ENCODE measurements at places on chromosomes 1 and 21. TPM values are rescaled to one million over a fixed set of nuclear protein-coding genes. Genes with fewer than 3 reads are reported as not detected.

Gene IFI16
- 0.36 TPM for total RNA-seq

DNA sequence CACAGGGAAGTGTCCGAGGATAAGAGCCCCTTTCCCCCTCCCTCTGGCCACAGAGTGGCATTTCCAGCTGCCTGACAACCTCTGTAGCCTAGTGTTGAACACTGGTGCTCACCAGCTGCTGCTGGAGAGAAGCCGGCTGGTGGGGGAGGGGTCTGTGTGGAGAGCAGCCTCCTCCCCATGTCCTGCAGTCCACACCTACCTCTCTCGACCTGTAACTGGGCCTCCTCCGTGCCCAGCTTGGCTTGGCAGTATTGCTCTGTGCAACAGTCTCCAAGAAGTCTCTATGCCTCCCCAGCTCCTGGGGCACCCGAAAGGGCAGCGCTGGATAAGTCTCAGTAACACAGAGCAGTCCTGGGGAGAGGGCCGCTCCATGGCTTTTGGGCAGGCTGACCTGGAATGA is 17.0 kb downstream of the PAPPA2 start:
- H3K27ac ChIP-seq: no peak overlapping the region
- no peaks in the 10 kb centered on the region for H3K4me1 ChIP-seq
- H3K27me3 ChIP-seq: no peaks in the 10 kb centered on the region
- no peak for DNase-seq
- H3K4me3 ChIP-seq: no peak overlapping the region
- no peaks in the 10 kb centered on the region for H3K36me3 ChIP-seq

GRCh38 chr1:218400624-218401023 is 55.5 kb downstream of the TGFB2 start:
- no peak for DNase-seq
- H3K27me3 ChIP-seq: no peaks in the 10 kb centered on the region
- H3K4me3 ChIP-seq: no peak overlapping the region
- H3K36me3 ChIP-seq: no peaks in the 10 kb centered on the region
- H3K4me1 ChIP-seq: peaks cover 22% of the 10 kb centered on the region

- DNase-seq: no peak
- H3K27ac ChIP-seq: no peak overlapping the region
- H3K27me3 ChIP-seq: peaks cover 5% of the 10 kb centered on the region
- H3K4me1 ChIP-seq: no peaks in the 10 kb centered on the region
- H3K4me3 ChIP-seq: no peak overlapping the region
Measured at GRCh38 chr1:47456250-47456649, 18.4 kb downstream of the FOXD2 start.

- no peak overlapping the region for H3K4me3 ChIP-seq
- DNase-seq: no peak
- H3K27ac ChIP-seq: no peak overlapping the region
- no peaks in the 10 kb centered on the region for H3K4me1 ChIP-seq
Measured at GRCh38 chr21:45115141-45115540, 40.8 kb downstream of the ADARB1 start.

GRCh38 chr1:14940285-14940870 is 213.2 kb upstream of the TMEM51 start:
- H3K4me3 ChIP-seq: no peak overlapping the region
- 0 out of 2 replicates have a peak, but pooled peaks cover 8% of the 10 kb centered on the region for H3K4me1 ChIP-seq
- H3K27ac ChIP-seq: no peak overlapping the region
- H3K27me3 ChIP-seq: no peaks in the 10 kb centered on the region
- no peaks in the 10 kb centered on the region for H3K36me3 ChIP-seq

DNA sequence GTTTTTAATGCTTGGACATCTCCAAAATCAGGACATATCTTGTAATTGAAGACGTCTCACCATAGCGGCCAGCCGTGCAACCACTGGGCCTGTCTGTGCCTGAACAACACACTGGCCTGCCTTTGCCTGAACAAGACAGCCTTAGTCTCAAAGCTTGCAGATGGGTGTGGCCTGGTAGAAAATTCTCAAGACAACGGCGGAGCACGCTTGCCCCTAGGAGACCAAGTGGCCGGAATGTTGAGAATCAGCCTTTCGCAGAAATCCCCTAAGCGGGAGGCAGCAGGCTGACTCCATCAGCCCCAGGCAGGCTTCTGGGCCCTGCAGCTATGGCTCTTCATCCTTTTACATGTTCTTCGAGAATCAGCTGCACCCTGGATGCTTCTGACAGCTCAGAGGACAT is 98.0 kb upstream of the C1orf174 start:
- H3K4me1 ChIP-seq: no peaks in the 10 kb centered on the region
- no peak overlapping the region for H3K4me3 ChIP-seq
- no peak overlapping the region for H3K27ac ChIP-seq
- no peaks in the 10 kb centered on the region for H3K27me3 ChIP-seq
- no peak for DNase-seq

- no peaks in the 10 kb centered on the region for H3K4me1 ChIP-seq
- DNase-seq: no peak
- no peak overlapping the region for H3K4me3 ChIP-seq
- H3K27ac ChIP-seq: no peak overlapping the region
- no peaks in the 10 kb centered on the region for H3K36me3 ChIP-seq
Measured at GRCh38 chr1:204190212-204191211, 5.8 kb downstream of the KISS1 start.

GRCh38 chr21:14687268-14687625 is 141.1 kb upstream of the SAMSN1 start:
- no peaks in the 10 kb centered on the region for H3K27me3 ChIP-seq
- H3K36me3 ChIP-seq: no peaks in the 10 kb centered on the region
- H3K4me3 ChIP-seq: no peak overlapping the region
- no peak overlapping the region for H3K27ac ChIP-seq
- no peaks in the 10 kb centered on the region for H3K4me1 ChIP-seq
- no peak for DNase-seq

All from Panc1 (cell line).